ENCODE measurements at places on chromosomes 12 and 14.

DNA sequence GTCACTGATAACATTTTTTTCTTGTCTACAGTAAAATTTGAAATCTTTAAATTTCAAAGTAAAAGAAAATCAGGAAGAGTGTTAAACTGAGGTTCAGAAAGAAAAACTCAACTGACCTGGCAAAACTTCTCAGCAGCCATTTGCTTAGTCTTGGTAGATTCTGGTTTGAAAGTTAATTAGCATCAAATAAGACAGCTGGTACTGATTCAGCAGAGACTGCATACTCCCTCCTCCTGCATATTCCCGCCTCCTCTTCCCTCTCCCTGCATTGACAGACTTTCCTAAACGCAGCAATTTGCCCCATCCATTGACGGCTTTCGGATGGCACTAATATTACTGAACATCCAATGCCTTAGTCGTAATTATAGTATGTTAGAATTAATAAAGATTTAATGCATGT, 520.8 kb downstream of the FLRT2 start:
- DNase-seq: no peak

GRCh38 chr14:105087308-105087962, 22.2 kb upstream of the GPR132 start:
- no peak for DNase-seq

DNA sequence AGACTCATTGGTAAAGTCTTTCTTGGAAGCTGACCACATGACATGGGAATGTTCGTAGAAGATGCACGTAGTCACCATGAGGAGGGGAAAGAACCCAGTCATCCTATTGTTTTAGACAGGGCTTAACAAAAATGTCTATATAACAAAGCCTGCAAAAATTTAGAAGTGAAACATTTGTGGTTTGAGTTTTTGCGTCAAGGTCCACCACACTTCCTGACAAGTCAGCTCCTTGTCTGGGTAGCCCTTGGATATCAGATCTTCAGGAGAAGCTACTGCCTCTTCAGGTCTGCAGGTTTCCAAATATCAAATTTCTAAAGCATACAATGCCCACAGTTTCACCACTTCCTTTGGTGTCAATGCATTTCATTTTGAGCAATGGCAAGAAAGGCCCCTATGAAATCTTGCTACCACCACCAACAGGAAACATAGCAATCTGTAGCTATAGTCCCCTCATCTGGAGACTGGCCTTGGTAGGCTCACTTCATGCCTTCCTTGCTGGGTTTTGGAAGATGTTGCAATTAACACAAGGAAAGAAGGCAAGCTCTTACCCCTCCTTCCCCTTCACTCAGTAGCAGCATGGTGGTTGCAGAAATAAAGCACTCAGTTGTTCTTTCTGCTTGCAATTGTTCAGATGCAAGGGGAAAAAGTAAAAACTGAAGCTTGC, 235.2 kb downstream of the PCNX1 start:
- DNase-seq: no peak

- no peak for DNase-seq
Observed at GRCh38 chr14:95044463-95045105, 112.7 kb downstream of the DICER1 start.

DNA sequence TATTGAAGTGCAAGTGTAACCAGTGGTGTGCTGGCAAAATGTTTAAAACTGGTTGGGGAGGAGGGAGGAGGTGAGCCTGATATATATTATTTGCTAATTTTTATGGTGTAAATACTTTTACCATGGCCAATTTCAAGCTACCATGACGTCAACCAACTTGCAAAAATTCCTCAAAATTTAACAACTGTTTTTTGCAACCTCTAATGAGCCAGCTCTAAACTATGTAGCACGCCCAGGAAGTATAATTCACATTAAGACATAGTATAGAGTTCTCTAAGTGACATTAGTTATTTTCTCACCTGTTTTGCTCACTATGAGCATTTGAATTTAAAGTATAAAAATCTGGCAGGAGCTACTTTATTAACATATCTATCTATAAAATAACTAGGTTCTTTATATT, 41.4 kb downstream of the ATL1 start:
- no peak for DNase-seq

- DNase-seq: peak; percentile 46
Observed at GRCh38 chr12:116525418-116526001, 33.7 kb upstream of the MAP1LC3B2 start.

DNA sequence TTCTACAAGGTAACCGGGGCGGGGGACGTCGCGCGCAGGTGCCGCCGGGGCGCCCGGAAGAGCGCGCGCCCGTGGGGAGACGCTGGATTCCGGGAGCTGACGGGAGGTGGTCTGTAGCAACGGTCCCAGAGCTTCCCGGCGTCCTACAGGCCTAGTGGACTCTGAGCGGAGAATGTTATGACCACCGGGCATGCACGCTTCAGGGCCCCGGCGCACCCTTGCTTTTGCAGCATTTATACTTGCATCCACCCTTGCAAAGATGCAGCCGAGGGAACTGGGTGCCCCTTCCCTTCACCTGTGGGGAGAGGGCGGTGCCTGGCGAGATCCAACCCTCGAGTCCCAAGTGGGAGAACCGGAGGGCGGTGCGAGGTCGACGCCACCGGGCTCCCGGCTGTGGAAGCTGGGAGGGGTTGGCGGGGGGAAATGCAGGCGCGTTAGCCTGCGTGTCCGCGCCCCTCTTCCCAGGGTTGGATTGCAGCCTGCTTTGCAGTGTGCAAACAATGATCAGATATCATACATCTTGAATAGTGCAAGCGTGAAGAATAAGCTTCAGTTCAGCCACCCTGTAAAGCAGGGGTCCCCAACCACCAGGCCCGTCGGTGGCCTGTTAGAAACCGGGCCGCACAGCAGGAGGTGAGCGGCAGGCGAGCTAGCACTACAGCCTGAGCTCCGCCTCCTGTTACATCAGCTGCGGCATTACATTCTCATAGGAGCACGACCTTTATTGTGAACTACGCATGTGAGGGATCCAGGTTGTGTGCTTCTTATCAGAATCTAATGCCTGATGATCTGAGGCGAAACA, 576 bp downstream of the ERP29 start:
- DNase-seq: no peak

DNA sequence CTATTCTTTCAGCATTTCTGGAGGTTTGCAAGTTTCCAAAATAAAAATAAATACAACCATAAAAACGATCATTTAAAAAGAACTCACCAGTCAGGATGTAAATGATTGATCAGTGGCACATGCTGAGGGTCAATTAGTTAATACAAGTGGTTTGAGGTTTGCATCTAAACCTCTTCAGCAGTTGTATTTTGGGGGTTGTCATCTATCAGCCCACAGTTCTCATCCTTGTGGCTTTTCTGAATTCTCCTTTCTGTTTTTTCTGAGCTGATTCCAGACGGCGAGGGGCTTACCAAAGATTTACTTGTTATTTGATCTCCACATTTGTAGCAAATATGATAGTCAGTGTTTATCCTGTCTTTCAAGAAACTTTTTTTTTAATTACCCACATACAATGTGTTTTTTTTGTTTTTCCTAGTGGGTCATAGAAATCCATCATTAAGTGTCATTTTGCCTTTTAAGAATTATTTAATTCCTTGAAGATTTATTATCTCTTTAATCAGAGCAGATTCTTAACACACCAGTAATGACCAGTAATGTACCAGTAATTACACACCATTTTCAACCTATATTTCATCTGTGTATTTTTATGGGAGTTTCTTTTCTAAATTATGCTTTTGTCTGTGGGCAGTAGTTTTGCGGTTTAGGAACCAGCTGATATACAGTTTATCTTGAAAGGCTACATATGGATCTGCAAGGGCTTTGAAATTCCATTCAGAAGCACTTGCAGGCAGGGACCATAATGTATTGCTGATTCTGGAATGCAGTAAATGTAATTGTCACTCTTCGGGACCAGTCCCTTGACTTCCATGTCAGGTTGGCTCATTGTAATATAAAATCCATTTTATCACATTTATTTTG, 56.3 kb upstream of the DAAM1 start:
- no peak for DNase-seq

DNA sequence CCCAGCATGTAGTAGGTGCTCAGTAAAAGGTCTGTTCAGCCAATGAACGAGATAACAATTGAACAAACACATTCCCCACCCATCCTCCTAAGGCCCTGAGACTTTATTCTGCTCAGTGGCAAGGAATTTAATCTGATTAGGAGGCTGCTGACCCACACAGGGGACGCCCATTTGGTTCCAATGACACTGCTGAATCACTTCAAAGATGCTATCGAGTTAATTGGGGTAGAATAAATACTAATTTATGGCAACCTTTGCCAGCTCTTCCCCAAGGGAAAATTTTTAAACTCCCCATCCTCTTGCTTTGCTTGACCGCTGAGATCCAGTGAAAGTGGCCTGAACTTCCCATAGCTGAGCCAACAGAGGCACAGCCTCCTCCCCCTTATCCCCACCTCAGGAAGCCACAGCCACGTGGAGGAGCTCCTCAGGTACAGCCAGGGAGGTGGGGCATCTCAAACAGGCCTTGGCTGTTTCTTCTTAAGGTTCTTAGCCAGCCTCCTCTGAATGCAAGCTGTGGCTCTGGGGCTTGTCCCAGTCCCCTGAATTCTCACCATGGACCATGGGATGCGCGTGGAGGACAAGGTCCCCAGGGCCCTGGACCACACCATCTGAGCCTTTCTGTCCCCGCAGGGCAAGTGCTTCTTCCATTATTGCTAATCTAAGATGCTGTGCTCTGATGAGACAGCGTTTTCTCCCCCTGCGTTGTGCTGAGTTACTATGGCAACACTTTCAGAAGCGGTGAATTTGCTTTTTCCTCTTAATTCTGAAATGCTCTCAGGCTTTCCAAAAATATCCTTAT, 26.7 kb downstream of the C14orf132 start:
- DNase-seq: no peak

DNA sequence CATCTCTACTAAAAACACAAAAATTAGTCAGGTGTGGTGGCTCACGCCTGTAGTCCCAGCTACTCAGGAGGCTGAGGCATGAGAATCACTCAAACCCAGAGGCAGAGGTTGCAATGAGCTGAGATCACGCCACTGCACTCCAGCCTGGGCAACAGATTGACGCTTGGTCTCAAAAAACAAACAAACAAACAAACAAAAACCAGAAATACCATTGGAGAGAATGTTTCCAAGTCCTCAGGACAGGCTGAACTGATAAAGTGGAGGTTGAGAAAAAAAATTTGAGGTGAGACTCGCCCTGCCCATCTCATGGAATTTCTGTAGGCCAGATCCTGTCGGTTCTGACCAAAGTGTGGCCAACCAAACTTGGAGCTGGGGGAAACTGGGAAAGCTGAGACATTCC, 30.6 kb upstream of the NFYB start:
- no peak for DNase-seq

DNA sequence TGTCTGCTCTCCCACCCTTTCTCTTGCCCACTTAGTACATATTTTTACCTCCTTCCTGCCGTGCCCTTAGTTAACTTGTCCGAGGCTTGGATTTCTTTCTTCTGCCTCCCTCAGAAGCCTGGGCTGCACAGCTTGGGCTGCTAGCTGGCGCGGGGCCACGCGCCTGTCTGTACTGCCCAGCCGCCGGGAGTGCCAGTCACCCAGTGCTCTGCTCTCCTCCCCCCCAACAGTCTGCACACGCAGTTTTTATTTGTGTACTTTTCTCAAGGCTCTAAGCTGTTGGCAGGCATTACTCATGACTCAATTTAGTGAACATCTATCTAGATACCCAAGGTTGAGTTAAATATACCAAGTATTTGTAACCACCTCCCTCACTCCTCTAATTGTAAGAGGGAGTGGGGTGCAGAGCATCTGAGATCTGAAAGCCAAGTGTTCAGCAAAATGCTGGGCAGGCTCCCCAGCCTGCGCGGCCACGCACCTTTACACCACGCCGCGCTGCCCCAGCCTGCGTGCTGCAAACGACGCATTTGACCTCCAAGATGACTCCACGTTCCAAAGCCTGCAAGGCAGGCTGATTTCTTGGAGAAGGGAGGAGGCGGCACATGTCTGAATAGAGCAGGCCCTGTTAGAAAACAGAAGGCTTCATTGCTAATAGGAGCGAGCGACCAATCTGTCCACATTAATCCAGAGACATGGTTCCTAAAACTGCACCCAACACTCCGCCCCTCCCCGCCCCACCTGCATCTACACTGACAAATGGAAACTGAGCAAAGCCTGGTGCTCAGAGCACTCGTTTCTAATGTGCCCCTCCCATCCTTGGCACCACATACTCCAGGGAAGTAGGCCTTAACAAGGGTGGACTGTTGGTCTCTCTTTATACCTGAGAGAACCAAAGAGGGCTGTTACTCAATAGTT, 18.2 kb upstream of the CACNA2D4 start:
- peak; percentile 47 for DNase-seq

DNA sequence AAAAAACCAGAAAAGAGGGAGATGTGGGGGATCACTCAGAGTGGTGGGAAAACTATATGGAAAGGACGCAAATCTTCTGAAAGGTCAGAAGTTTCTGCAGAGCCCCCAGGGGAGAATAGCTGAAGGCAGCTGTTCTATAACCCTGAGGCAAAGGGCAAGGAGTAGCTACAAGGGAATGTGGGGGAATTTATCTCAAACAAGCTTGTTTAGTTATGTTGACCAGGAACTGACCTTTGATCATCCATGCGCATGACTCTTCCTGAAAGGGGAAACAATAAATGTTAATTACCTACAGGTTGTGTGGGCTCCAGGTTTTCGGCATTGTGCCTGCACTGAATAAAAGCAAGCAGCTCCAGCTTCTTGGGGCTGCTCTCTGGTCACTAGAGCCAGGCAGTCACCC, 968.5 kb downstream of the AACS start:
- DNase-seq: no peak

Data from GOT3 (cell line).